ENCODE measurements at places on chromosomes 5 and 9.

- DNase-seq, result no peak
Measured at GRCh38 chr9:118162716-118163115, 458.5 kb downstream of the TLR4 start.

- no peak for DNase-seq
Measured at GRCh38 chr9:111657051-111657450, 4.4 kb upstream of the GNG10 start.

- no peak for DNase-seq
Measured at GRCh38 chr5:4907571-4907970, 232.6 kb upstream of the ADAMTS16 start.

GRCh38 chr9:20570087-20570486 is 52.2 kb downstream of the MLLT3 start:
- no peak for DNase-seq

DNA sequence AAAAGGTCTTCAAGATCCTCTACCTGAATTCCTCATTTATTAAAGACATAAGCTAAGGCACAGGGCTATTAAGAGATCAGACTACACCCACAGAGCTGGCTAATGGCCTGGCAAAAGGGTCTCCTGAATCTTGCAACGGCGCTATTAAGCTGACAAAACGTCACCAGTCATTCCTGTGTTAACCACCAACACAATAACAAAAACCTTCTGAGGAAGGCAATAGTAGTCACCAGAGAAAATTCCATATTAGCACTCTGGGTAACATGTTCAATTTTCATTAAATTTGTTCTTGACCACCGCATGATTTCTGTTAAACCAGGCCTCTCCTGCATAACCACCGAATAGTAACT is 77.0 kb downstream of the GNAQ start:
- DNase-seq, result no peak

DNA sequence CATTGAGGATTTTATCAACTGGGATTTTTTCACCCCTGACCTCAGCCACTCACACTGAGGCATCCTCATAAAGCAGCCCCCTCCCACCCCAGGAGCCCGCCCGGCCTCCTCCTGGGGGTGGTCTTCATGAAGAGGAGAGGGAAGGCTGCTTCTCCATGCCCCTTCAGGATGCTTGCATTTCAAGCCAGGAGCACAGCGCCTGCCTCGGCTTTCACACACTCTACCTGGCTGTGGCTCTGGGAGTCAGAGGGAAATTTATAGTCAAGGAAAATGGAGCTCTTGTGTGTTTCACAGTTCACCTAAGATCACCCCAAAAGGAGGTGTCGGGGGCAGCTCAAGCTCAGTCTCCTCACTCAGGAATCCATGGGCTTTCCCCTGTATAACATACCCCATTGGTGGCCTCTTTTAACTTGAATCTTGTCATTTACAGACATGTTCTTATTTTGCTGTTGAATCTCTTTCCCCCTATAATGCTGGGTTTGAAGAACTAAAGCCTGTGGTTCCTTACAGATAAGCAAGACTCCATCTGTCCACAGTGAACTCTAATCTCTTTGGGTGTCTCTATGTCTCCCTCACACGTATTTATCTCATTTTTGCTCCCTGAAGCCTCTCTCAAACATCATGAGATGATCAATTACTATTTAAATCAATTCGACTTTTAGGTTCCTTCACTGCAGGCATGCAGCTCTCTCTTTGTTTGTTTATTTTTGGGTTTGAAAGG is 22.6 kb upstream of the IQGAP2 start:
- no peak for DNase-seq

DNA sequence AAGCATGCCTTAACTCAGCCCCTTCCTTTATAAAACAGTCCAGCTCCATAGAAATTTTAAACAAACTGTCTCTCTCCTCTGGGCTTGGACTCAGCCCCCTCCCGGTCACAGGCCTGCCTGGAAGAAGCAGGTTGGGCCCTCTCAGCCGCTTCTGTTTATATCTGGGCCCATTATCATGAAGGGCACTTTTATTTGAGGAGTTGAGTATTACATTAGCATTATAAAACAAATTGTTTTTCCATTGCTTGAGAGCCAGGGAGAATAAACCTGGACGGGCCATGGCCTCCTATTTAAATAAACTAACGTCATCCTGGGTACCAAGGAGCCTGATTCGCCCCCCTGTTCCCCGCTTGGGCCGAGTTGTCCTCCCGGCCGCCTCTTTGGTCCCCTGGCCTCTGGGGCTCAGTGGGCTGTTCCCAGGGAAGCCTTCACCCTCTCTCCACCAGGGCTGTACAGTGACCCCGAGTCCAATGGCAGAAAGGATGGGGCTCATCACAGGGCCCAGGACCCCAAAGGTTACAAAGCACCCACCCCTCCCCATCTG is 13.2 kb downstream of the IRX2 start:
- no peak for DNase-seq

DNA sequence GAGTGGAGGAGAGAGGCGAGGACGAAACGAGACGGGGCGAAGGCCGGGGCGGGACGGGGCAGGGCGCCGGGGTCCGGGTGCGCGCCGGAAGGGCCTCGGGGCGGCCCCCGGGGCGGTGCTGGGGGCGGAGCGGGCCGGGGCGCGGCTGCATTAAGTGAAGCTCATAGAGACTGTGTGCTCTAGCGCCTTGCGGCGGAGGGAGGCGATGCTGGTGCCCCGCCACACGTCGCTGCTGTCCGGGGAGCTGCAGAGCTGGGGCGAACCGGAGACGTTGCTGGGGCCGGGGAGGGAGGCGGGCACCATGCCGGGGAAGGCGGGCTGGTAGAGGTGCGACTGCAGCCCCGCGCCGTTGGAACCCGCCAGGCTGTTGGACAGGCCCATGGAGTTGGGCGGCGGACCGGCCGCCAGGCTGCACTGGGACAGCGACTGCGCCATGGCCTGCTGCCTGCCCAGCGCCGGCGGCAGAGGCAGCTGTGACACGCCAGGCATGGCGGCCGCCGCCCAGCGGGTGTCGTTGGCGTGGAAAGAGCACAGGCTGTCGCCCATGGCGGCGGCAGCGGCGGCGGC is 8.3 kb downstream of the OTP start:
- DNase-seq, result no peak

DNA sequence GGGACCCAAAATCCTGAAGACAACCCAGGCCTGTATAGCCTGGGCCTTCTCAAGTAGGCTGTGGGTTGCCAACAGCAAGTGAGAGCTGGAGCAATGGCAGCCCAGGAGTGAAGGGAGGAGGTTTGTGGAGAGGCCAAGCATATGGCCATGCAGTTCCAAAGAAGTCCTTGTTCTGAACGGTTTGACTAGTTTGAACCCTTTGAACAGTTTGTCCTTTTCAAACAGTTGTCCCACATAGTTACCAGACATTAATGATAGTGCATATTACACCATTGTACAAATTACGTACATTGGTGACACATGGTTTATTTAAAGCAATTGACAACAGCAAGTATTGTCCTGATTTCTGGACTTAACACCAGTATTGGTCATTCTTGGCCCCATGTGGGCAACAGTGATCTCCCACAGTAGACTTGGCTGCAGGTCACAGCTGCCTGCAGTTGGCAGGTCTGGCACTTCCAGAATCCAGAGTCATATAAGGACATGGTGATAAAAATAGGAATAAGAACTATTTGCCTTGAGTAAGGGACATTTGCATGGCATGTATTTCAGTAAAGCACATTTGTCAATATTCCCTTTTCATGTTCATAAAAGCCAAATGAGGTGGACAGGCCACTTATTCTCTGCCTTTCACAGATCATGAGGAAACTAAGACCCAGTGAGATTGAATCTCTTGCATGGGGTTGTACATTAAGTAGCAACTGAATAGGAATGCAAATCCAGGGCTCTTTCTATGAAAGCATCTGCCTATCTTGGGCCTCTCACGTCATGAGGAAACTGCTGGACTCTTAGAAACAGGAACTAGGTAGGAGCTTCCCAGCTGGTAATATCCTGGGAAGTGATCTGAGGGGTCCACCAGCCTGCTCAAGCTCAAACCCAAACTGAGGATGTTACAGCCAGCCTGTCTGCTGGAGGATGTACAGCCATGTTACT is 30.3 kb downstream of the SLC25A48 start:
- no peak for DNase-seq

- no peak for DNase-seq
Measured at GRCh38 chr5:2326601-2327000, 424.9 kb downstream of the IRX2 start.

DNA sequence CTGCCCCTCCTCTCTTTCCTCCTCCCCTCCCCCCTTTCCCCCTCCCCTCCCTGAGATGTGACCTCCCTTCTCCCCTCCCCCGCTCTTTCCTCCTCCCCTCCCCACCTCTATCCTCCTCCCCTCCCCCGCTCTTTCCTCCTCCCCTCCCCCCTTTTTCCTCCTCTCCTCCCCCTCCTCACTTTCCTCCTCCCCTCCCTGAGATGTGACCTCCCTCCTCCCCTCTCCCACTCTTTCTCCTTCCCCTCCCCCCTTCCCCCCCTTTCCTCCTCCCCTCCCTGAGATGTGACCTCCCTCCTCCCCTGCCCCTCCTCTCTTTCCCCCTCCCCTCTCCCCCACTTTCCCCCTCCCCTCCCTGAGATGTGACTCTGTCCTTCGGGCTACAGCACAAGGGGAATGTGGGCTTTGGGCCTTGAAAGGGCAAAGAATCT is 169.8 kb downstream of the COL23A1 start:
- no peak for DNase-seq

DNA sequence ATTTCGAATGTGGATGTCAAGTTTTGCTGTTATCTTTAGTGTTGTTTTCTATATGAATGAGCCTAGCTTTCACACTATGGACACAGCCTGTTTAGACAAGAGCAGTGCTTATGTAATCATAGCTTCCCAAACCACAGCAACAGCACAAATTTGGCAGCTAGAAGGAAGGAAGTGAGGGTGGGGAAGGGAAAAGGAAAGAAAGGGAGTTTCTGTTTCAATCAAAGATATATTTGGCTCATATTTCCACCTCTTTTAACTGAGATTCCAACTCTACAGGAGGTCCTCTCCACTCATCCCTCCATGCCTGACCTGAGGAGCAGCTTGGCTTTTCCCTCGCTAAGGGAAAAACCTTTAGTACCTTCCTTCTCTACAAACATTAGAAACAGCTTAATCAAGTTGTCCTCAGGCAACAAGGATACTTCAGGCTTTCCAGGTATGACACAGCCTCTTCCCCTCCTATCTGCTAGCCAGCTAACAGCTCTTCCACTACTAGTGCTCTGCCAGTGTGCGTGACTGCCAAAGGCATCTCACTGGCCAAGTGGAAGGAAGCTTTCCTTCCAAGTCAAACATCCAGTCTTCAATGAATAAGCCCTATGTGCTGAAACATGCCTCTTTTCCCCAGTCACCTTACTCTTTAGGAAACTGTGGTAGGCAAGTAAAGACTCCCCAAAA is 268.6 kb upstream of the PTGER4 start:
- peak; percentile 45 for DNase-seq

DNA sequence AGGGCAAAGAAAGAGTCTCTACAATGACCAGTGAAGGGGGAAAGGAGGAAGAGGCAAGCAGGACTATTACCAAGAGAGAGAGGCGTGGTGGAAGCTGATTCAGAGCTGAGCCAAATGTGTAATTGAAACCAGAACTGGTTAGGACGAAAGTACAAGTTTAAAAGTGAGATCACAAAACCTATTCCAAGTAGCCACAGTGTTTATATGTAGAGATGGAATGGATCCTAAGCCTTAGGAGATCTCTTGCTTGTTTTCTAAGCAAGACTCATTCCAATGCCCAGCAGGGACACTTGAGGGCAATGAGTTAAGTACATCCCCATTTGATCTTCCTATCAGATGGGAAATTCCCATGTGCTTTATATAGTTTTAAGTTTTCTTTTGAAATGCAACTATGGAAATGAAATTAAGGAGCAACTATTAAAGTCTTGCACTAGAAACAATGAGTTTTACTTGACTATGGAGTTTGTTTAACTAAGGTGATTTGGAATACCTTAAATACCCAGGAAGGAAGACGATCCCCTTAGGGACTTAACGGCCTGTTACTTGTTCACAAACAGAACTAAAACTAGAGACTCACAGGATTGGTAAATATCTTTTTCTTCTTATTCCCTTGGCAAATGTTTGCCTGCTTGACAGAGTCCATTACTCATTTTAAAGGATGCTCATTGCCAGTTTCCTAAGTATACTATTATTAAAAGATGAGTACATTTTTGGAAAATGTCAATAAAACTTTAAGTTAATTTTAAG is 51.1 kb upstream of the SNX2 start:
- peak; percentile 80 for DNase-seq

DNA sequence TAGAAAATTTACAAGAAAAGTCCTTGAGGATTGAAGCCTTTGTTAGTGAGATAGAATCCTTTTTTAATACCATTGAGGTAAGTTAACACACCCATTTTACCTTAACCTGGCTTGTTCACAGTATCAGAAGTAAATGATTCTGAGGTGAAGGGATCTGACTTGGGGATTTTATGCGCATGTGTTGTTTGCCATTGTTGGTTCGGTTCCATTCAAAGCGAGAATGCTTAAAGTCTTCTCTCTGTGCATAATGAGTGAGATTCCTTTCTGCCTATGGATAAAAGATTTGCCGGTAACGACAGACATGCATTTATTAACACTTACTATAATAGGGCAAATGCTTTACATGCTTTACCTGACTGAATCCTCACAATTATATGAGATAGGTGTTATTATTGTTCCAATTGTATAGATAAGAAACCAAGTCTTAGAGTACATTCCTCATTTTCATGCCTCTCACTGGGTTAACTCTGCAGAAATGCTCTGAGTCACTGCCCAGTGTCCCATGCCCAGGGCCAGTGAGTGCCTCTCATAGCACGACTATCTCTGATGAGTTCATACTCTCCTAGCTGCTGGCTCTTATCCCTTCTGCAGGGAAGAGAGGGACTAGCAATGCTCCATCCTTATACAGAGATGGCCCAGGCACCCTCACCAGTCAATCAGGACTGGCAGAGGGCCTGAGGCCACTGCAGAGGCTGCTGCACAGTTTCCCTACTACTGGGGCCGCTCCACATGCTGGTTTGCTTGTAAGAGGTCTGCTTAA is 54.4 kb downstream of the CMYA5 start:
- no peak for DNase-seq

- DNase-seq, result no peak
Measured at GRCh38 chr5:106530150-106530549, 1140.6 kb downstream of the EFNA5 start.

- DNase-seq, result no peak
Measured at GRCh38 chr9:37034305-37034937, 353 bp upstream of the PAX5 start.

DNA sequence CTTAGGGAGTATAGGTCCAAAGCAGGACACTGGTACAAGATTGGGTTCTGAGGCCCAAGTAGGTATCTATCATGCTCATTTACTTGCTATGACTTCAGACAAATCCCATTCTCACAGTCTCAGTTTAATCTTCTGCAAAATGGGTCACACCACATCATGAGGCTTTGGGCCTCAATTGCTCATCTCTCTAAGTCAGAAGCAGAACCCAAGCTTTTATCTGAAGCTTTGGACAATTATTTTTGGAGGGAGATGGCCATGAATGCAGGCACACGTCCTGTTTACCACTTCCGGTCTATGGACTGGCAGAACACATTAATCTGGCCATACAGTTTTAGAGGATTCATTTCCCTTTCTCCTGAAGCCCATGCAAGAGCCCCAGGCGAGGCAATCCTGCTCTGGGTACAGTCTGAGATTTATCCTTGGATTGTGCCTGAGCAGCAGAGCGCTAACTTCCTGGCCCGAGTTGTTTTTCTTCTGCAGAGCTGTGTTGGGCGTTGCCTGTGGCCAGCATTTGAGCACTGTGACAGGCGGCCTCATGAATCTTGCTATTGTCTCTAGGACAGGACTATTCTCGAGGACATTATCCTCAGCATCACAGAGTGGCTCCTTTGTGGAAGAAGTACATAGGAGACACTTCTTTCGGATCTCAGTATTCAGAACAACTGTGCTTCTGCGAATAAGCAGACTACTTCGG is 16.1 kb downstream of the SLC22A4 start:
- no peak for DNase-seq

Data from skin of body (tissue), 3 donors.